WTC11 (cell line): ENCODE measurements at places on chromosomes 1 and 21. TPM values are rescaled to one million over a fixed set of nuclear protein-coding genes. Genes with fewer than 3 reads are reported as not detected.

Gene RORC
- total RNA-seq: 0.30 to 0.53 TPM (median 0.44 TPM) in 3 replicates

Gene FCRL1
- not detected in 3 replicates for total RNA-seq

Gene ARHGEF16
- 15.5 to 17.2 TPM (median 16.1 TPM) in 3 replicates for total RNA-seq

Gene ST6GALNAC3
- 11.9 to 14.1 TPM (median 12.7 TPM) in 3 replicates for total RNA-seq

Gene NID1
- 19.2 to 29.8 TPM (median 28.6 TPM) in 3 replicates for total RNA-seq

DNA sequence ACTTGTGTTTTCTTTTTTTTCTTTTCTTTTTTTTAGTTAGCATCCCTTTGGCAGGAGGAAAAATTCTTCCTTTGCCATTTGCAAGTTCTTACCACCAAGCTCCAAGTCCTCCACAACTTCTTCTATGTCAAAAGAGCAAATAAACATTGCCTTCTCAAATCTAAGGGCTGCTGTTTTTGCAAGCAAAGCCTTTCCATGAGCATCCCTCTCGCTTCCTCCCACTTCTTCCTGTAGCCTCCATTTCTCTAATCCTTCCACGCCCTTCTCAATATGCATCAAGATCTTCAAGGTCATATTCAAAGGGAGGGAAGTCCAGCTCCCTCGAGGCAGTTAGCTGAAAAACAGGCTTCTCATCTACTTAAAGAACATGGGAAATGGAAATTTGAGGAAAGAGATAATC lies 147.1 kb downstream of the ADSS2 start:
- H3K36me3 ChIP-seq: peaks cover 32% of the 10 kb centered on the region
- no peak for DNase-seq
- H3K27ac ChIP-seq: no peak overlapping the region
- H3K4me3 ChIP-seq: no peak overlapping the region

DNA sequence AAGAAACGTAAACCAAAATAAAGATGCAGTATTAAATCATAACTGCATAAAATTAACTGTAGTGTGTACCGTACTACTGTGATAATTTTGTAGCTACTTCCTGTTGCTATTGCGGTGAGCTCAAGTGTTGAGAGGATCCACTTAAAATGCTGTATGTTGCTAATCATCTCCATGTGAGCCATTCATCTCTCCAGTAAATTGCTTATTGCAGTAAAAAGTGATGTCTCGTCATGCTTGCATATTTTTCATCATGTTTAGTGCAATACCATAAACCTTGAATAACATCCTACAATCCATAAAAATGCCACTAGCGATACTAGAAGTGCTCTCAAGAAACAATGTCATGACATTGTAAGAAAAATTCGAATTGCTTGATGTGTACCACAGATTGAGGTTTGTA lies 66.3 kb downstream of the RAVER2 start:
- no peak overlapping the region for H3K27ac ChIP-seq
- no peak overlapping the region for H3K4me3 ChIP-seq
- no peak for DNase-seq
- H3K4me1 ChIP-seq: no peaks in the 10 kb centered on the region
- H3K36me3 ChIP-seq: peaks cover 8% of the 10 kb centered on the region

GRCh38 chr1:17719874-17720273 lies 35.3 kb upstream of the ACTL8 start:
- no peaks in the 10 kb centered on the region for H3K4me1 ChIP-seq
- DNase-seq: no peak
- no peak overlapping the region for H3K4me3 ChIP-seq
- H3K36me3 ChIP-seq: no peaks in the 10 kb centered on the region
- no peak overlapping the region for H3K27ac ChIP-seq
- H3K27me3 ChIP-seq: peaks cover 3% of the 10 kb centered on the region

DNA sequence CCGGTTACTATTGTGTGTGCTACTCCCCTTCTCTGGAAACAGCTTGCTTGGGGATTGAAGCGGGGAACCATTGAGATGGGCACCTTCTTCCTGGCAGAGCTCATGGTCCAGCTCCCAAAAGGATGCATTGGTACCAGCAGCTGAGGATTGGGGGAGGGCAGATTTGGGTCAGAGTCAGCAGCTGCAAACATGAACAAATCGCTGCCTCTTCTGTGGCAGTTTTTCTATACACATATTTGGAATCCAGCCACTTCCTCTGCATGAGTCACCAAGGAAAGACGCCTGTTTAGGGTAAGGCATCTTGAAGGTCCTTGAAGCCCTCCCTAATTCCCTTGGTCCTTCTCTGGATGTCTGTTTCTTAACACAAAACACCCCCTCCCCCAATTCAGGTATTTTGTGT lies 104.7 kb downstream of the DAB1 start:
- H3K27ac ChIP-seq: no peak overlapping the region
- no peaks in the 10 kb centered on the region for H3K27me3 ChIP-seq
- no peak overlapping the region for H3K4me3 ChIP-seq
- peaks cover 12% of the 10 kb centered on the region for H3K36me3 ChIP-seq

DNA sequence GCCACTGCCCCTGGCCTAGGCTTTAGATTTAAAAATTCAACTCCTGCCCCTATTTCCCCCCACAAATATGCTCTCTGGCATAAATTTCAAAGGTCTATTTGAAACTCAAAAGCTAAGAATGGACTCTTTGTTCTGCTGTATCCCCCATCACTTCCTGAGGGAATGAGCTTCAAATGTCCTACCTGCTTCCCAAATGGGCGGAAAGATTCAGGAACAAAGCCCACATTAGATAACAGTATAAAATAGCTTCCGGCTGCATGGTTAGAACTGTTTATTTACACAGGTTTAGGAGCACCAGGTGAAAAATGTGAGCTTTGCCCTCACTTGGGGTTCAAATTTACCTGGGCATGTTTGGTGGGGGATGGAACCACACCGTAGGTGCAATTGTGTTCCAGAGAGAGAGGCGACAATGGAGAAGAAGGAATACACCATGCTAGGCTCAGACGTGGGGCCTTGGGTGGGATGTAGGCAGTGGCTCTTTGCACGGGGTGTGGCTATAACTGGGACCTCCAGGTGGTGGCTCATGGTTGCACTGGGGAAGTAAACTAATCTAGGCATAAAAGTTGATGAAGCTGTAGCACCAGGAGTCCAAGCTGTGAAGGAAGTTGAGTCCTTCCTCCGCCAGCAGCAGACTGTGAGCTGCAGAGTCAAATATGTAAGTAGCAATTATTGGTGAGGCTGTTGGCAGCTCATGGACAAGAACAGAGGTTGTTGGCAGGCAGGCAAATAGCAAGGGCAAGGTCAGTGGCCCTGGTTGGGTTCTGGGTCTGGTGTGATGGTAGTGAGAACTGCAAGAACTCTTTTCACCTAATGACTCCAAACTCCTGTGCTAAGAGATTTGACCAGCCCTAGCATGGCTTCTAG lies 41.5 kb upstream of the SRSF10 start:
- peaks cover 26% of the 10 kb centered on the region for H3K4me1 ChIP-seq
- no peak overlapping the region for H3K27ac ChIP-seq
- H3K4me3 ChIP-seq: no peak overlapping the region
- no peak for DNase-seq
- no peaks in the 10 kb centered on the region for H3K27me3 ChIP-seq
- no peaks in the 10 kb centered on the region for H3K36me3 ChIP-seq

- H3K27ac ChIP-seq: no peak overlapping the region
- DNase-seq: no peak
- H3K36me3 ChIP-seq: no peaks in the 10 kb centered on the region
- no peak overlapping the region for H3K4me3 ChIP-seq
- peaks cover 34% of the 10 kb centered on the region for H3K4me1 ChIP-seq
Observed at GRCh38 chr21:38293765-38294164, 37.0 kb downstream of the KCNJ15 start.

GRCh38 chr1:227793079-227793947 lies 22.2 kb upstream of the PRSS38 start:
- no peaks in the 10 kb centered on the region for H3K36me3 ChIP-seq
- DNase-seq: no peak
- peaks cover 21% of the 10 kb centered on the region for H3K4me1 ChIP-seq
- no peak overlapping the region for H3K27ac ChIP-seq
- peaks cover 22% of the 10 kb centered on the region for H3K27me3 ChIP-seq

DNA sequence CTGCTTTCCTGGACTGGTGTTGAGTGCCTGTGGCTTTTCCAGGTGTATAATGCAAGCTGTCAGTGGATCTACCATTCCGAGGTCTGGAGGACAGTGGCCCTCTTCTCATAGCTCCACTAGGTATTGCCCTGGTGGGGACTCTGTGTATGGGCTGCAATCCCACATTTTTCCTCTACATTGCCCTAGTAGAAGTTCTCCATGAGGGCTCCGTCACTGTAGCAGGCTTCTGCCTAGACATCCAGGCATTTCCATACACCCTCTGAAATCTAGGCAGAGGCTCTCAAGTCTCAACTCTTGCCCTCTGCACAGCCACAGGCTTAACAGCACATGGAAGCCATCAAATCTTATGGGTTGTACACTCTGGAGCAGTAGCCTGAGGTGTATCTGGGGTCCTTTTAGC lies 107.6 kb downstream of the GRIK1 start:
- no peak for DNase-seq
- peaks cover 33% of the 10 kb centered on the region for H3K36me3 ChIP-seq
- H3K4me1 ChIP-seq: no peaks in the 10 kb centered on the region
- H3K27ac ChIP-seq: no peak overlapping the region
- H3K27me3 ChIP-seq: no peaks in the 10 kb centered on the region

- H3K4me3 ChIP-seq: peak overlapping the region; percentile 79
- no peak overlapping the region for H3K27ac ChIP-seq
- DNase-seq: peak; percentile 92
- peaks cover 11% of the 10 kb centered on the region for H3K4me1 ChIP-seq
- H3K36me3 ChIP-seq: no peaks in the 10 kb centered on the region
Observed at GRCh38 chr1:32892368-32893197, 6.3 kb downstream of the HPCA start.

- H3K4me1 ChIP-seq: no peaks in the 10 kb centered on the region
- no peak overlapping the region for H3K27ac ChIP-seq
- peaks cover 49% of the 10 kb centered on the region for H3K36me3 ChIP-seq
- no peaks in the 10 kb centered on the region for H3K27me3 ChIP-seq
- H3K4me3 ChIP-seq: no peak overlapping the region
Observed at GRCh38 chr1:186327331-186327730, 47.7 kb downstream of the TPR start.

- no peak for DNase-seq
- no peaks in the 10 kb centered on the region for H3K36me3 ChIP-seq
- no peak overlapping the region for H3K4me3 ChIP-seq
- H3K27ac ChIP-seq: no peak overlapping the region
Observed at GRCh38 chr1:54969879-54970278, 10.5 kb upstream of the TMEM61 start.

DNA sequence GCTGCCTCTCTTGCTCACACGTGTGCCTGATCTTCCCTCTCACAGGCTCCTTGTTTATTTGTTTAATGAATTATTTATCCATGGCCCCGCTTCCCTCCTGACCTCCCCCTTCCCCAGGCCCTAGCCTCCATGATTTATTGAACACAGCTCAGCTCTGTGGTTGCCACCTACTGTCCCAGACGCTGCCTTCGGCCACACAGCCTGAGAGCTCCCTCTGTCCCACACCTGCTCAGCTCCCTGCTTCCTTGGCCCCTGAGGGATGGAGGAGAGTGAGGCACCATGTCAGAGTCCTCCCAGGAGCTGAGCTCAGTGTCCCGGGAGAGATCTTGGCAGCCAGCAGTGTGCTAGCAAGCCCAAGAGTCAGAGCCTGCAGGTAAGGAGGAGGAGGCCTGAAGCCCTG lies 3.1 kb upstream of the EFNA3 start:
- peaks cover 34% of the 10 kb centered on the region for H3K4me1 ChIP-seq
- no peak for DNase-seq
- no peak overlapping the region for H3K27ac ChIP-seq
- H3K36me3 ChIP-seq: no peaks in the 10 kb centered on the region
